ENCODE measurements at places on chromosomes 3 and 15. TPM values are rescaled to one million over a fixed set of nuclear protein-coding genes. Genes with fewer than 3 reads are reported as not detected.

GRM2 gene
- total RNA-seq, result 0.05 TPM

APOD gene
- 2.9 TPM for total RNA-seq

GRCh38 chr3:161489395-161489794 is 7.2 kb upstream of the OTOL1 start:
- H3K4me3 ChIP-seq, result no peak overlapping the region
- H3K36me3 ChIP-seq, result no peaks in the 10 kb centered on the region
- H3K27me3 ChIP-seq, result no peaks in the 10 kb centered on the region
- DNase-seq, result no peak
- no peaks in the 10 kb centered on the region for H3K4me1 ChIP-seq

DNA sequence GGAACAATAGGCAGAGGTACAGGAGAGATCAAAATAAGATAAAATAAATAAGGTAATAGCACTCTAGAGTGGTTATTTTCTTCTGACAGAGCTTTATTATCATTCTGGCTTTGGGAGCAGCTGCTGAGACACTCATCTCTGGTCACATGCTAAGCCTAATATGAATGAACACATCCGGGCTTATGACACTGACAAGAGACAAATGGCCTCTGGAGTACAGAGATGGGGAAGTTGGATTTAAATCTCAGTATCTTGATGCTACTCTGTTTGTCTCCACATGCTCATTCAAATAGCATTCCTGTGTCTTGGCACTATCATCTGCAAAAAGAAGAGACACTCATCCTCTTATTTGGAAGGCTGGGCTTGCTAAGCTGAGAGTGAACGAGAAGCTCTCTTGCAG is 55.6 kb downstream of the TMEM45A start:
- H3K4me3 ChIP-seq, result no peak overlapping the region
- no peaks in the 10 kb centered on the region for H3K27me3 ChIP-seq
- H3K27ac ChIP-seq, result no peak overlapping the region
- no peaks in the 10 kb centered on the region for H3K4me1 ChIP-seq

GRCh38 chr15:63422891-63423590 is 41.4 kb upstream of the CA12 start:
- no peak overlapping the region for H3K27ac ChIP-seq
- no peaks in the 10 kb centered on the region for H3K36me3 ChIP-seq
- no peaks in the 10 kb centered on the region for H3K27me3 ChIP-seq

IGSF10 gene
- 1.9 TPM for total RNA-seq

GRCh38 chr15:92466834-92467233 is 73.2 kb downstream of the ST8SIA2 start:
- H3K27me3 ChIP-seq, result no peaks in the 10 kb centered on the region

DNA sequence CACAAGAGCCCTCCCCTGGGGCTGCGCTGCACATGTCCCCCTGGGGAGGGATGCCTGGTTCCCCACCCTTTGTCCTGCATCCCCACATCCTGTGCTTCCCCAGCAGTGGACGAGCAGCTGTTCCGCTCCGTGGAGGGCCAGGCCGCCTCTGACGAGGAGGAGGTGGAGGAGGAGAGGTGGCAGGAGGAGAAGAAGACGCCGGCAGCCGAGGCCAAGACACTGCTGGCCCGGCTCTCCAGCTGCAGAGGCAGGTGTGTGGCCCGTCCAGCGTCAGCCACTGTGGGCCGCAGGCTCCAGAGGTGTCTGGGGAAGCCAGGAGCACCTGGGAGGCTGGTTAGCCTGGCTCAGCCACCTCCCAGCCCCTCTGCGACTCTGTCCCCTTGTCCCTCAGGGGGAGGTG is 27.9 kb upstream of the GP9 start:
- no peak for DNase-seq
- peaks cover 9% of the 10 kb centered on the region for H3K4me1 ChIP-seq
- H3K36me3 ChIP-seq, result no peaks in the 10 kb centered on the region
- H3K27ac ChIP-seq, result no peak overlapping the region
- no peaks in the 10 kb centered on the region for H3K27me3 ChIP-seq

SAMMSON gene
- under 0.01 TPM for total RNA-seq

DNA sequence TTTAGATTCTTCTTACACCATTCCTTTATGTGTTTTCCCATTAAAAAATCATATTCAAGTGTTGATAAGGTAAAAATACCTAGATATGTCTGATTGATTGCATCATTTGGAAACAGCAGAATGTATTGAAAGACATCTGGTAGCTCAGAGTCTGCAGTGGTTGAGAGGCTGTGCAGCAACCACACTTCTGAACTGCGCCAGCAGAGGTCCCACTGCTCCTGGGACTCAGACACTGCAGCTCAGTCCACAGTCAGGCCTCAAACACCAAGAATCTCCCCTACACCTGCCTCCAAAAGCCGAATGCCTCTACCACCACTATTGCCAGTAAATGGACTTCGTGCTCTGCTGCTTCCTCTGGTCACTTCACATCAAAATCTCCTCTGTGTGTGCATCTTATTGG is 176.9 kb upstream of the LMCD1 start:
- no peaks in the 10 kb centered on the region for H3K36me3 ChIP-seq
- peak; percentile 44 for DNase-seq
- H3K27me3 ChIP-seq, result no peaks in the 10 kb centered on the region
- no peak overlapping the region for H3K4me3 ChIP-seq
- no peak overlapping the region for H3K27ac ChIP-seq

- no peak for DNase-seq
- H3K4me3 ChIP-seq, result no peak overlapping the region
- no peaks in the 10 kb centered on the region for H3K4me1 ChIP-seq
Measured at GRCh38 chr3:12227833-12228232, 61.0 kb upstream of the PPARG start.

CD200 gene
- total RNA-seq, result 20.0 TPM

GRCh38 chr3:115627180-115628074 is 4.1 kb downstream of the GAP43 start:
- no peaks in the 10 kb centered on the region for H3K4me1 ChIP-seq
- DNase-seq, result no peak
- H3K36me3 ChIP-seq, result no peaks in the 10 kb centered on the region
- H3K27me3 ChIP-seq, result peaks cover 7% of the 10 kb centered on the region
- H3K4me3 ChIP-seq, result no peak overlapping the region

DNA sequence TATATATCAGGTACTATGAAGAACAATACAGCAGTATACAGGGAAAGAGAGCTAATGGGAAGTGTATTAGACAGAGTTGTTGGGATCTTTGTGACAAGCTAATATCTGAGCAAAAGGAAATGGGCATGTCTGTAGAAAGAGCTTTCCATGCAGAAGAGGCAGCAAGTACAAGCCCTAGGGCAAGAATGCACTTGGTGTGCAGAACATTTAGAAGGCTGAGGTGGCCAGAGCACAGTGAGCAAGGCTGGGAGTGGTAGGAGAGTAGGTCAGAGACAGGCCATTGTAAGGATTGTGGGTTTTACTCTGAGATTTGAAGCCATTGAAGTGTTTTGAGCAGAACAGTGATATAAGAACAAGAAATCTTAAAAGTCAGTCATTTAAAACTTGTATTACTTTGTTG is 353.9 kb upstream of the TGFBR2 start:
- no peaks in the 10 kb centered on the region for H3K4me1 ChIP-seq
- H3K36me3 ChIP-seq, result no peaks in the 10 kb centered on the region
- no peaks in the 10 kb centered on the region for H3K27me3 ChIP-seq

TLR9 gene
- 0.66 TPM for total RNA-seq

DNA sequence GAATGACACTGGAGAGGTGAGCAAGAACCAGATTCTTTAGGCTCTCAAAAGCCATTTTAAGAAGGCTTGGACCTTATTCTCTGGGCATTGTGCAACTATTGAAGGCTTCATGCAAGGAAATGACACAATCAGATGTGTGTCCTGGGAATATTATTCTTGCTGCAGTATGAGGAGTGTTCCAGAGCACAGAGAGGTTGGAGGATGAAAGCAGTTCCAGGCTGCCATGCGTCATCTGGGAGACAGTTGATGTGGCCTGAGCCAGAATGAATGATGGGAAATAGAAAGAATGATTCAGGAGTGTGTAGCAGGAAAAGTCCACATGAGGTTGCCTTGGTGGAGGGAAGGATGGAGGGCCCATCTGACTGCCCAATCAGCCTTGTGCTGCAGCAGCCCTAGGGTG is 123.1 kb downstream of the CHCHD6 start:
- no peak for DNase-seq
- H3K36me3 ChIP-seq, result no peaks in the 10 kb centered on the region
- no peak overlapping the region for H3K27ac ChIP-seq
- no peak overlapping the region for H3K4me3 ChIP-seq
- no peaks in the 10 kb centered on the region for H3K4me1 ChIP-seq

FBXL22 gene
- 0.33 TPM for total RNA-seq

- H3K36me3 ChIP-seq, result no peaks in the 10 kb centered on the region
- no peak overlapping the region for H3K4me3 ChIP-seq
- no peaks in the 10 kb centered on the region for H3K27me3 ChIP-seq
- DNase-seq, result no peak
- no peaks in the 10 kb centered on the region for H3K4me1 ChIP-seq
- H3K27ac ChIP-seq, result no peak overlapping the region
Measured at GRCh38 chr3:192364316-192364715, 363.0 kb downstream of the FGF12 start.
